ENCODE measurements at places on chromosomes 2 and 18. TPM values are rescaled to one million over a fixed set of nuclear protein-coding genes. Genes with fewer than 3 reads are reported as not detected.

Gene LBX2
- total RNA-seq = 3.4 TPM

GRCh38 chr2:212538305-212539071 is at the start of gene ERBB4:
ERBB4 (minus strand) TSS chr2:212538802; CDS start chr2:212538530, 272 bp downstream.
- peaks cover 4% of the 10 kb centered on the region for H3K4me1 ChIP-seq
- DNase-seq = peak; percentile 24
- H3K27me3 ChIP-seq = peaks cover 48% of the 10 kb centered on the region
- H3K36me3 ChIP-seq = no peaks in the 10 kb centered on the region

Gene UNC80
- 0.03 TPM for total RNA-seq

DNA sequence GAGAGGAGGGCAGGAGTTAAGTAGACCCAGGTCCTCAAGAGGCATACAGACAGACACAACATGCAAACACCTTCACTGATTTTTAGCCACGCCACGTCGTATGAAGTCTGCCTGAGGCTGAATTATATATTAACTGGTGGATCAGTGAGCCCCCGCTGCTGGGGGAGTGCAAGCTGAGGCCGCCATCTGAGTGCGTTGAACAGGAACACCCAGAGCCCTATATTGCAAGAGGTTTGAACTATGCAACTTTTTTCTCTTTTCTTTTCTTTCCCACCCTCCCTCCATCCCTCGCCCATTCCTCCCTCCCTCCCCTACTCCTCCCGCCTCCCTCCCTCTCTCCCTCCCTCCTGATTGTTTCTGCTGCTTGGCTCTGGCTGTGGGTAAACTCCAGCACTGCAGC is 30.2 kb downstream of the SETBP1 start:
- no peaks in the 10 kb centered on the region for H3K27me3 ChIP-seq
- no peaks in the 10 kb centered on the region for H3K36me3 ChIP-seq
- no peak for DNase-seq

Gene MYO5B
- 41.9 TPM for total RNA-seq

GRCh38 chr2:167637741-167638140 is 609.7 kb downstream of the STK39 start:
- H3K36me3 ChIP-seq = no peaks in the 10 kb centered on the region
- H3K27me3 ChIP-seq = no peaks in the 10 kb centered on the region
- no peak overlapping the region for H3K4me3 ChIP-seq
- no peak overlapping the region for H3K27ac ChIP-seq

Gene FLACC1
- 0.80 TPM for total RNA-seq

DNA sequence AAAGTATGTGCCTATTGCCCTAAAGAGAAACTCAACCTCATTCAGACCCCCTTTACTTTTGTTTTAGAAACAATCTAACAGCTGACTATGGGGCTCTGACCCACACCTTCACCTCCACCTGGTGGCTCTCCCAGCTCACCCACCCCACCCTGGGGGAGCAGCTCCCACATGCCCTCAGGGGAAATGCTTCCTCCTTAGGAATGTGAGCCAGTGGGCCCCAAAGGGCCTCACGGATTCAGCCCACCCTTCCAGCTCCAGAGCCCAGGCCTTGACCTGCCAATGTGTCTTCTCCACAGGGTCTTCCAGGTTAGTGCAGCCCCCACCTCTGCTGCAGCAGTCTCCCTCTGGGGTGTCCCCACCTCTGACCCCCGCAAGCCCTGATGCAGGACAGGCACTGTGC is 680.1 kb upstream of the RAB6C start:
- no peaks in the 10 kb centered on the region for H3K36me3 ChIP-seq
- H3K27ac ChIP-seq = no peak overlapping the region
- DNase-seq = no peak

Gene AOX1
- total RNA-seq = 7.7 TPM

Gene RIT2
- total RNA-seq = not detected

GRCh38 chr18:2114289-2114688 is 457.0 kb downstream of the METTL4 start:
- H3K36me3 ChIP-seq = no peaks in the 10 kb centered on the region
- no peak for DNase-seq
- H3K4me1 ChIP-seq = no peaks in the 10 kb centered on the region
- no peak overlapping the region for H3K4me3 ChIP-seq
- H3K27ac ChIP-seq = no peak overlapping the region
- H3K27me3 ChIP-seq = no peaks in the 10 kb centered on the region

GRCh38 chr2:42941633-42942176 is 149.3 kb upstream of the HAAO start:
- H3K36me3 ChIP-seq = no peaks in the 10 kb centered on the region
- H3K4me1 ChIP-seq = peaks cover 10% of the 10 kb centered on the region
- no peak overlapping the region for H3K4me3 ChIP-seq
- DNase-seq = no peak

GRCh38 chr2:101823859-101824258 is 126.4 kb downstream of the MAP4K4 start:
- DNase-seq = no peak
- no peak overlapping the region for H3K4me3 ChIP-seq
- peaks cover 59% of the 10 kb centered on the region for H3K4me1 ChIP-seq
- no peak overlapping the region for H3K27ac ChIP-seq
- H3K27me3 ChIP-seq = no peaks in the 10 kb centered on the region
- no peaks in the 10 kb centered on the region for H3K36me3 ChIP-seq

DNA sequence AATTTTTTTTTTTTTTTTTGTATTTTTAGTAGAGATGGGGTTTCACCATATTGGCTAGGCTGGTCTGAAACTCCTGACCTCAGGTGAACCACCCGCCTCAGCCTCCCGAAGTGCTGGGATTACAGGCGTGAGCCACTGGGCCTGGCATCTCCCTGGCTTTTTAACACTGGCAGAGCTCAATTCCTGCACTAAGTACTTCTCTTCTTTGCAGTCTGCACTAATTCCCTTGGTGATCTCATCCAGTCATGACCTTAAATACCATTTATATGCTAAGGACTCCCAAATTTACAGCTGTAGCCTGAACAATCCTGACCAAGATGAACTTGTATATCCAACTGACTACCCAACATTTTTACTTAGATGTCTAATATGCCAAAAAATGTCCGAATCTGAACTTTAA is 10.2 kb downstream of the PREPL start:
- no peaks in the 10 kb centered on the region for H3K4me1 ChIP-seq
- H3K36me3 ChIP-seq = no peaks in the 10 kb centered on the region
- no peaks in the 10 kb centered on the region for H3K27me3 ChIP-seq

DNA sequence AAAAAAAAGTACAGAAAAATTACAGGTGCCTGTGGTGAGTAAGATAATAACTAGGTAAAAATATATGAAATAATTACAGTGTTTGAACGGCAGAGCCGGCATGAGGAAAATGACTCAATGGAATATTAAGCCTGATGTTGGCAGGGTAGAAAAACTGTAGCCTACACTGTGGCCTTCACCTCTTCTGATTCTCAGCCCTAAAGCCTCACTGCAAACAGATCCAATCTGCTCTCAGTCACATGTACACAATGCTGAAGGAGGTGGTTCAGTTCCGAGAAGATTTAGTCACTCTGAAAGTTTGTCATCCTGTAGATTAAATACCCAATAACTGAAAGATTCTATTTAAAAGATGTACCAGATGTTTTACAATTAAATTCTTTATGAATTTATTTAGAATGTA is 66.9 kb upstream of the MAP3K20 start:
- no peaks in the 10 kb centered on the region for H3K36me3 ChIP-seq
- no peaks in the 10 kb centered on the region for H3K27me3 ChIP-seq
- DNase-seq = no peak
- H3K27ac ChIP-seq = no peak overlapping the region

DNA sequence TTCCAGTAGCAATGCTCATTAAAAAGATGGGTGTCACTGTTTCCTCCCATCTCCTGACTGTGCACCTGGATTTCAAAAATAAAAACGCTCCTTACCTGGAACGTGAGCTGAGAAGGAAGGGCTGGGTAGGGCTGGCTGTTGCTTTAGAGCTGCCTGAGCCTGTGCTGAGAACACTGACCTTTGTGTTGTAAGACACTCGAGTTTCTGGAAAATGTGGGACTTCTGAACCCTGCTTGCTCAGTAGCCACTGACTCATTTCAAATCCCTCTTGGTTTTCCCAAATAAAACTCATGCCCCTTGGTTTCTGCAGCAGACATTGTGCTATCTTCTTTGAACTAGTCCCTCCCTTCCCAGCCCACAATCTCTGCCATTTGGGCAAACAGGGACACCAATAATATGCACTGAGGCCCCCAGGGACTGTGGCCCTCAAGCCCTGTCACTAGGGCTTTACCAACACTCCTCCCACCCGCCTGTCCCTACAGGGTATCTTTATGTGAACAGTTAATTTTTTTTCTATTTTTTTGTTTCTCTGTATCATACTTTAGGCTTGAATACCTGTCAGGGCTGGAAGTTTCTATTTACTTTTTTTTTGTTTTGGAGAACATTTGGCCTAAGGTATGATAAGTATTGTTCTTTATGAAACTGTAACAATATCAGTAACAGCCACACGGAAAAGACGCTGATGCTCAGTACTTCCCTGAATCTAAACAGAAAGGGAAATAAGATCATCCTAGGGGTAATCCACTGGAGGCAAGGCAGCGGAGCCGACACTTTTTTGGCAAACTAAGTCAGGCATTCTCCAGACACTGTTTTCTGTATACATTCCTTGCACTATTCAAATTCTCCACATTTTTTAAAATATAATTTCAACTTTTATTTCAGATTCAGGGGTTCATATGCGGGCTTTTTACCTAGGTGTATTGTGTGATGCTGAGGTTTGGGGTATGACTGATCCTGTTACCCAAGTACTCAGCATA is 280.2 kb downstream of the STK39 start:
- peak; percentile 11 for DNase-seq
- H3K4me1 ChIP-seq = peaks cover 5% of the 10 kb centered on the region
- H3K36me3 ChIP-seq = peaks cover under 1% of the 10 kb centered on the region
- no peak overlapping the region for H3K27ac ChIP-seq
- no peak overlapping the region for H3K4me3 ChIP-seq
- H3K27me3 ChIP-seq = no peaks in the 10 kb centered on the region

DNA sequence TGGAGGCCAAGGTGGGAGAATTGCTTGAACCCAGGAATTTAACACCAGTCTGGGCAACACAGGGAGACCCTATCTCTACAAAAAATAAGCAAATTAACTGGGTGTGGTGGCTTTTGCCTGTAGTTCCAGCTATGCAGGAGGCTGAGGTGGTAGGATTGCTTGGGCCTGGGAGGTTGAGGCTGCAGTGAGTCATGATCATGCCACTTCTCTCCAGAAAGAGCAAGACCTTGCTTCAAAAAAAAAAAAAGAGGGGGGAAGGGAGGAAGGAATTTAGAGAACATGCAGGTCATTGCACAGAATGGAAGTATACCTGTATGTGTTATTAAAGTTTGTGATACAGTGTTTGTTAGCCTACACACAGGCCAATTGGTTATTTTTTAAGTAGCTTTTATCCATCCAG is 25.8 kb downstream of the PKP4 start:
- no peaks in the 10 kb centered on the region for H3K27me3 ChIP-seq
- H3K4me3 ChIP-seq = no peak overlapping the region
- H3K4me1 ChIP-seq = peaks cover 4% of the 10 kb centered on the region
- H3K27ac ChIP-seq = peak overlapping the region; percentile 29
- no peaks in the 10 kb centered on the region for H3K36me3 ChIP-seq

GRCh38 chr18:78901923-78902794 is 77.5 kb upstream of the SALL3 start:
- H3K27me3 ChIP-seq = no peaks in the 10 kb centered on the region
- H3K4me1 ChIP-seq = no peaks in the 10 kb centered on the region
- H3K36me3 ChIP-seq = no peaks in the 10 kb centered on the region
- no peak overlapping the region for H3K27ac ChIP-seq
- DNase-seq = no peak

DNA sequence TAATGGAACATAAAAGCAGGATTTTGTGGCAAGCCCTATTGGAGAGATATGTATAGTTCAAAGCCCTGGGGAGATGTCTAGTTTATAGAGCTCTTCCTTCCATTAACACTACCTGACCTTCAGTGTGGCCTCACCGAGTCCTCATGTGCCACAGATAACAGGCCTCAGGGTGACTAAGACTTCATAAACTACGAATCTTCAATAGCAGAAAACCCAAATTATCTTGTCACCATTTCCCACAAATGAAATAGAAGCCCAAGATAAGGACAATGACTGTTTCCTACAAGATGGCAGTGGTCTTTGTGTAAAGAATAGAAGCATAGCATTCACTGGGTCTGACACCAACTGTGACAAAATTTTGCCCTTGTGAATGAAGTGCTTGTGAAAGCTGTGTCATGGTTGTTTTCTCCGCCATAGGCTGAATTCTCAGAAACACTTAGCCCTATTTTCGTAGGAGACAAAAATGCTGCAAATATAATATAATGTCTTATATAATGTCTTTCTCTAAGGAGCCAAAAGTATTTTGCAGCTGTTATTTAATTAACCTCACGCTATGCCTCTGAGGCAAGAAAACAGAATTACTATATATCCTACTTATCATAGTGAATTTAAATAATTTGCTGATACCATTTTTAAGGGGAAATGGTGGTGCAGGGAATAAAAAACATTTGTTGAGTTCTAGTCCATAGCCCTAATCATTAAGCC is 136.7 kb upstream of the CWC22 start:
- DNase-seq = no peak
- no peaks in the 10 kb centered on the region for H3K36me3 ChIP-seq
